ENCODE measurements at places on chromosomes 6 and 20. TPM values are rescaled to one million over a fixed set of nuclear protein-coding genes. Genes with fewer than 3 reads are reported as not detected.

DNA sequence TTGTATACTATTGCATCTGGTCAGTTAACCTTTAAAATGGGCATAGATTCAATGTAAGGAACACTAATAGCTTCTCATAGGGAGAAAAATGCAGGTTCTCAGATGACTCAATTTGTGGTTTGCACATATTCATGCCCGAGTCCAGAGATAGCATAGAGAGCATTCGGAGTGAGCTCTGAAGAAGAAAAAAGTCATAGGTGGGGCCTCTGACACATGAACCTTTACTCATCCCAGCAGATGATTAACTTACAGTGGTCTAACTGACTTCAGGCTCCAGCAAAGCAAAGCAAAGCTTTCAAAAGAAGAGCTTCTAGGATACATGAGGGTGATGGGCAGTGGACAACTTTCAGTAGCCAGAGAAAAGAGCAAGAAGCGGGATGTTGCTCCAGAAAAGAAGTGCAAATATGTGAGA, 55.3 kb upstream of the BTN3A2 start:
- no peak for DNase-seq

DNA sequence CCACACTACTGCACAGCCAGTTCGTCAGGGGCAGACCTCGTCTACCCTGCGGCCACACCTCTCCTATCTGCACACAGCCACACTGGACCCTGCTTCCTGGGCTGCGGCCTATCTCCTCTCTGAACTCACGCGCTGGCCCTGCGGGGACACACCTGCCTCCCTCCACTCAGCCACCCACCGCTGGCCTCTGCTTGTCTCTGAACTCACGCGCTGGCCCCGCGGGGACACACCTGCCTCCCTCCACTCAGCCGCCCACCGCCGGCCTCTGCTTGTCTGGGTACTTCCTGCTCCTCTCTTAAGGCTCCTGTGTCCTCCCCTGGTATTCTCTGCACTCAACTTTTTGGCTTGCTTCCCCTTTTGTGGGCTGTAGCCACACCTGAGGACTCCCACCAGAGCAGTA, 52.3 kb downstream of the HUS1B start:
- no peak for DNase-seq

DNA sequence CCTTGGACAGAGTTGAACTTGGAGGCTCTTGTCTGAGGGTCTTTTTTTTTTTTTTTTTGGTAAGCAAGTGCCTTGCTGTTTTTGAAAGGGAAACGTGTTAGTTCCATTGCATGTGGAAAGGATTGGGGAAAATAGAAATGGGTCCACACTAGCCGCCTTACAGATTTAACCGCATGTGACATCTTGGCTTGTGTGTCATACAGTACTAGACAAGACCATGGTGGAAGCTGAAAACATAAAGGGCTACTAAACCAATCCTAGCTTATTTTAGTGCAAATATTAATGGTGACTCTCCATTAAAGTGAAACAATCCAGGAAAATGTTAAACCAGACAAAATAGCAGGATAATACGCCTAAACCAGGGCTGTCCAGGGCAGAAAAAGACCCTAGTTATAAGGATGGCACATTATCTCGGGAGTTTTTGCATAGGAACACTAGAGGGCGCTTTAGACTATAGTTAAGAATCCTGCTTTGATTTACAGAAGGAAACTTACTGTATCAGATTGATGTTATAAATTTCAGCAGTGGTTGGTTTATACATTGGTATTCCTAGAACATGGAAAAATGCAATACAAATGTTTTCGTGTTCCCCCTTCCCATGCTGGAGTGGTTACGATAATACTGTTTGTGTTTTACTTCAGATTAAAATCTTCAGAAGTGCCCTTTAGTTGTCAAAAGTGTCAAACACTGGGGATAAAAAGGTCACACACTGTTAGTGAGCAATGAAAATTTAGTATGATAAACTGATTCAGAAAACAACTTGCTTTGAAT, 59.8 kb upstream of the DEK start:
- peak; percentile 55 for DNase-seq

DNA sequence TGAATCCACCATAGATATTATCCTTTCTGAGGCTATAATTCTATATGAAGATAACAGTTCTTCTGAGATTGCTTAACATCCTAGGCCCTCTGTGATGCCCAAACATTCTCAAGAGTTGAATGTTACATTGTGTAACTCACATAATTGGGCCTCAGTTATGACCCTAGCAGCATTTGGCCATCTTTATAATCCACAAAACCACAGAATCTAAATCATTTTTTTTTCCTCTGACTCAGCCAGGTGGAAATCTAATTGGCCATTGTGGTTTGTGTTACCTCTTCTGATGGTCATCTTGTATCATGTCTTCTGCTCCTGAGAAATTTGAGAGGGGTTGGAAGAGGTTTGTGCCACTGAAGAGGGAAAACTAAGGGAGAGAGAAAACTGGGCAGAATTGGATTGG, 99.5 kb downstream of the LINC00237 start:
- DNase-seq = no peak

DNA sequence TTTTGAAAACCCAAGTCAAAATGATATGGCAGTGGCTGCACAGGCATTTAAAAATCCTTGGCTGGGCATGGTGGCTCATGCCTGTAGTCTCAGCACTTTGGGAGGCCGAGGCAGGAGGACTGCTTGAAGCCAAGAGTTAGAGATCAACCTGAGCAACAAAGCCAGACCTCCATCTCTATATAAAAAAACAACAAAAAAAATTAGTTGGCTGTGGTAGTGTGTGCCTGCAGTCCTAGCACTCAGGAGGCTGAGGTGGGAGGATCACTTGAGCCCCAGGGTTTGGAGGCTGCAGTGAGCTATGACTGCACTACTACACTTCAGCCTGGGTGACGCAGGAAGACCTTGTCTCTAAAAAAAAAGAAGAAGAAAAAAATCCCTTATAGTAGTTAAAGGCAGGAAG, 142.9 kb downstream of the MYB start:
- no peak for DNase-seq

HDGFL1 gene
- not detected for total RNA-seq
